ENCODE measurements at places on chromosomes 2 and 18.

DNA sequence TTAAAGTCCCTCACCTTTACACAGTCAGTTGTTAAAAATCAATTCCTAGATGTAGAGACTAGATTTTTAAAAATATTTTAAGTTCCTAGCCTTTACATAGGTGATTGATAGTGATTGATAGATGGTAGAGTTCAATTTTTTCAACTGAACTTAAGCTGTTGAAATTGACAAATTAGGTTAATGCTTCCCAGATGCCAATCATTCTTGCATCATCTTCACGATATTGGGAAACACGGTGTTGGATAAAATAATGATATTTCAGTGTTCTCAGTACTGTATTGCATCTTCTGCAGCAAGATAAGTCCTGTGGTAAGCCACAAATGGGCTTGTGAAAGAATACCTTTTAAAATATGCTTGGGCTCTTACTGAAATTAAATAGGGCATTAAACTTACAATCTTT is 667.6 kb downstream of the STK39 start:
- H3K4me1 ChIP-seq, result no peaks in the 10 kb centered on the region
- no peak overlapping the region for H3K27ac ChIP-seq
- H3K4me3 ChIP-seq, result no peak overlapping the region

DNA sequence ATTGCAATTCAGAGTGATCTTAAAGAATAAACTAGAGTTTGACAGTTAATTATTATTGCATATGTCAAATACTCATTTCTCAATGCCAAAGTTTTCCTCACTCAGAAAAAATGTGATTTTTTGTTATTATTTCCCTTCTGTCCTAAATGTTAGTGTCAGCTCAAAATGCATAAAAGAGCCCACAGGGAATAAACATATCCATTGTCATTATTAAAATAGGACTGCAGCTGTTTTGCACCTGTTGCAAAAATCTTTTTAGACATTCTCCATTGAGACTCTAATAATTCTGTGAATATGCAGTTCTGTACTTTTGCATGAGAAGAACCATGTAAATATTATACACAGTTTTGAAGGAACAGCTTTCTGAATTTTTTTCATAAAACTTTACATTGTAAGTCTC is 540.0 kb upstream of the SLC39A10 start:
- H3K36me3 ChIP-seq, result no peaks in the 10 kb centered on the region
- H3K27ac ChIP-seq, result no peak overlapping the region
- no peak for DNase-seq
- no peaks in the 10 kb centered on the region for H3K4me1 ChIP-seq
- H3K4me3 ChIP-seq, result no peak overlapping the region

DNA sequence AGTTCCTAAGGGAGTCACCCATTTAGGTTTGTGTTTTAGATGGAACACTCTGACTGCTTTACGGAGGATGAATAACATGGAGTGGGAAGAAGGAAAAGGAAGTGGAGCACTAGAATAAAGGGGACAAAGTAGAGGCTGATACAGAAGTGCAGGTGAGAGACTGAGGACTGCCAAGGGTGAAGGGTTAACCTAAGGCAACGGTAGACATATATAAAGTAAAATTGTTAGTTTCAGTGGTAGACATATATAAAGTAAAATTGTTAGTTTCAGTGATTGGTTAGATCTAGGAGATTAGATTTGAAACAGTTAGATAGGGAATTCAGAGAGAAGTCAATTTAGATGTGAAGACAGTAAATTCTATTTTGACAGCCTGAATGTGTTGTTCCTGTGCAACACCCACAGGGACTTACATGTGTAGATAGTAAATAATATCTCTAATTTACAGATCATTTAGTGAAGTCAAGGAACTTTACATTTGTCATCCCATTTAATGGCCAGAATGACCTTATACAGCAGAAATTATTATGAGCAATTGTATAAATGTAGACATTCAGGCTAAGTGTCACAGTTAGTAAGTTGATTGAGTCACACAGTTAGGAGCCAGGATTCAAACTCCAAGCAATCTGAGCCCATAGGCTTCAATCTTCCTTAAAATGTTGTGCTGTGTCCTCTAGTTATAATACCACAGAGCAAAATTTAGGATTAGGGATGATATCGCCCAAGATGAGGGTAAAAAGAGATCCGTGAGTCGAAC is 270.8 kb upstream of the UBE2E3 start:
- no peak for DNase-seq
- peaks cover 4% of the 10 kb centered on the region for H3K4me1 ChIP-seq
- H3K27me3 ChIP-seq, result no peaks in the 10 kb centered on the region

DNA sequence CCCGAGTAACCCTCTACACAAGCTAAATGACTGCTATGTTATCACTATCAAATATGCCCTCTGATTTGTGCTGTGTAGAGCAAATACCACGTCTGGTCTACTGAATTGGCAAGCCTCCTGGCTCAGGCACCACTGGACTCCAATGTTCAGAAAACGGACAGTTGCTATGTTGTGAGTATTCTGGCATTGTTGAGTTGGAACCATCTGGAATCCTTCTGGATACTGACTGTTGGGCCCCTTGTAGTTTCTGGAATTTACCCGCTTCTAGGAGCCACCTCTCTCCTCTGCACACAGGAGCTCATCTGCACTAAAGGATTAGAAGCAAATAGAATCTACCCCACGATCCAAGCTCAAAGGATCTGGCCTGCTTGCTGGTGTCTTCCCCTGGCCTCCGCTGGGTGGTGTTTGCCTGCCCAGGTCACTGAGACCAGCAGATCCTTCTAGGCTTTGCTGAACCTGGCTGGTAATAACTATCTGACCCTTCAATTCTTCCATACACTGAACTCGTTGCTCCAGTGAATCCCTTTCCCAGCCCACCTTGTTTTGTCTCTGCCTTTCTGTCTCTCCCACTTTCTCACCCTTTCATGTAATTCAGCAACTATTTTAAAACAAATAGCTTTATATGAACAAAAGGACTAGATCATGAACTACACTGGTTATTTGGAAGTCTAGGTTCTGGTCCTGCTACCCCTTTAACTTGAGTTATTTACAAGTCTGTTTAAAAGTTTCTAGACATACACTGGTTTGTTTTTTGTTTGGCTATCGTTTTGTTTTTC is 2.1 kb upstream of the HAAO start:
- no peak for DNase-seq
- H3K27ac ChIP-seq, result no peak overlapping the region
- peaks cover 4% of the 10 kb centered on the region for H3K4me1 ChIP-seq

- H3K4me1 ChIP-seq, result no peaks in the 10 kb centered on the region
- no peaks in the 10 kb centered on the region for H3K36me3 ChIP-seq
- no peak overlapping the region for H3K27ac ChIP-seq
- no peaks in the 10 kb centered on the region for H3K27me3 ChIP-seq
- peak; percentile 60 for DNase-seq
Measured at GRCh38 chr2:177572236-177572671, 179.7 kb downstream of the AGPS start.

- H3K27ac ChIP-seq, result no peak overlapping the region
- H3K4me3 ChIP-seq, result no peak overlapping the region
Measured at GRCh38 chr2:18346344-18346743, 214.1 kb downstream of the RDH14 start.

DNA sequence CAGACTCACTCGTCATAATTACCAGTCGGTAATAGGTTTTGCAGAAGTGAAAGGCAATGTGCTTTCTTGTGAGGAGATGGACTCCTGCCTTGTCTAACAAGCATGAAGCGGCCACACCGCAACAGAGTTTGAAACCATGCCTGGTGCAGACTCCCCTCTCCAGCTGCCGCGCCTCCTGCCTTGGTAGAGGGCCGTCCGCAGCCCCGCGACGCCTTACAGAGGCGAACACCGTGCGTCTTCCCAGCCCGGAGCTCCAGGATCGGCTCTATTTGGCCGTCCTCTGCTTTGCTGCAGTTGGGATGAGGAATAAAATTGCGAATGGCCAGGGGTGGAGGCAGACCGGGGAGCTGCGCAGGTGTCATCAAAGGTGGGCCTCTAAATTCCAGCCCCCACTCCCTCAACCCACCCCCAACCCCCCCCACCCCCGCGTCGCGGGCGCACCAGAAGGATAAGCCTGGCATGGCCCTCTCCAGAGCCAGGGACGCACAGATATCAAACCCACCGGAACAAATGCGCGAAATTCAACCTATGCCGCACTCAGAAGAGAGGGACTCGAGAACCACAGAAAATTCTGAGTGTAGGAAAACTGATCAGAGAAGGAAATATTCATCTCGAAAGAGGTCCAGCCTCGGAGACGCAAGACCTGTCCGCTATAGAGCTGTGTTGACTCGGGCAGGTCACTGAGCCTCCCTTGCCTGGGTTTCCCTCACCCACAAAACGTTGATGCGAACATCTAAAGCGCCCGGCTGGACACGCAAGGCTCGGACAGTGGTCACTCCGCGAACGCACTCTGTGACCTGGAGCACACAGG is 1.1 kb downstream of the TRABD2A start:
- H3K27ac ChIP-seq, result no peak overlapping the region
- H3K36me3 ChIP-seq, result no peaks in the 10 kb centered on the region
- no peak for DNase-seq
- H3K4me3 ChIP-seq, result peak overlapping the region; percentile 24
- H3K4me1 ChIP-seq, result peaks cover 21% of the 10 kb centered on the region
- peaks cover 30% of the 10 kb centered on the region for H3K27me3 ChIP-seq

DNA sequence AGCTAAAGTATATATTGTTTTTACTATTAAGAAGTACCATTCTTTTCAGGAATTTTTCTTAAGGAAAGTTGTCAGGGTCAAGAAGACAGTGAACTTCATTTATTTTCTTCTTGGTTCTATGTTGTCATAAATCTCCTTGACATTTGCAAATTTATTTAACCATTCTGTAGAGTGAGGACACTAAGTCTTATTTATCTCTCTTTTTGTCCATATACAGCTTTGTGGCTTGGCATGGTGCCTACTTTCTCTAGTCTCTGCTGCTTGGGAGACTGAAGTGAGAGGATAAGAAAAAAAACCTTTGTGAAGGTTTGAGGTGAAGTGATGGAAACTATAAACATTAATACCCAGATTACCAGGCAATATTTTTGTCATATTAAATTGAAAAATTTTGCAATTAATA is 1389.4 kb downstream of the SUCLG1 start:
- H3K4me1 ChIP-seq, result no peaks in the 10 kb centered on the region
- H3K27ac ChIP-seq, result no peak overlapping the region
- H3K4me3 ChIP-seq, result no peak overlapping the region
- no peaks in the 10 kb centered on the region for H3K36me3 ChIP-seq
- DNase-seq, result peak; percentile 39
- no peaks in the 10 kb centered on the region for H3K27me3 ChIP-seq

GRCh38 chr2:177537636-177538035 is 145.1 kb downstream of the AGPS start:
- H3K27ac ChIP-seq, result no peak overlapping the region
- H3K36me3 ChIP-seq, result peaks cover 3% of the 10 kb centered on the region
- peaks cover 2% of the 10 kb centered on the region for H3K4me1 ChIP-seq
- no peaks in the 10 kb centered on the region for H3K27me3 ChIP-seq
- no peak for DNase-seq
- H3K4me3 ChIP-seq, result no peak overlapping the region

DNA sequence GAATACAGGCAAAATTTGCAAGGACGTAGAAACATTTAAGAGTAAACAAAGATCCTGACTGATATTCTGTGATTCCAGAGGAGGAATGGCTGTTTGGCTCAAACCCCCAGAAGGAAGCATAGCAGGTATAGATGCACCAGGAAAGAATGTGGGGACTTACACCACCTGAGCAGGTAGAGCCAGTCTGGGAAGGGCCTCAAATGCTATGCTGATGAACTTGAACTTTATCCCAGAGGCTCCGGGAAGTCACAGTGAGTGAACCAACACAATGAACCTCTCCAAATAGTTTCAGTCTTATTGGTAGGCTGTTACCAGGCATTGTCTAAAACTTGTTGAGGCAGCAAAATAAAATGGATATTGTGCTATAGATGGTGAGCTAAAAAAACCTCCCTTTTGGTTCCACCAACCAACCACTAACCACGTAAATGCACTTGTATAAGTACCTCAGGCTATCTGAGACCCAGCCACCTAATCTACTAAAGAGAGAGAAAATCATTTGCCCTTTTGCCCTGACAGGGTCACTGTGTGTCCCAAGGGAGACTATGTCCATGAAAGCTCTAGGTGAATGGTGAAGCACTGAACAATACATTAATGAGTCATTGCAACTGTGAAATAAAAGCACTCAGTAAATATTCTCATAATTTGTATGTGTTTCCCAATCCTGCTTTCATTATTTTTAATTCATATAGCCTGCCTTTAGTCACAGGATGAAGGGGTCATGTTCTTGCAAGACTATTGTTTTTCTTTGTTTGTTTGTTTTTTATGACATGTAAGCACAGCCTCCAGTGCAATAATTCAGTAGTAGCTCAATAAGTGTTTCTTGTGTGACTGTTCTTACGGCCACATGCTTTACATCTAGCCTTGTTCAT is 911.6 kb downstream of the EPHA4 start:
- no peaks in the 10 kb centered on the region for H3K36me3 ChIP-seq
- H3K27ac ChIP-seq, result no peak overlapping the region

DNA sequence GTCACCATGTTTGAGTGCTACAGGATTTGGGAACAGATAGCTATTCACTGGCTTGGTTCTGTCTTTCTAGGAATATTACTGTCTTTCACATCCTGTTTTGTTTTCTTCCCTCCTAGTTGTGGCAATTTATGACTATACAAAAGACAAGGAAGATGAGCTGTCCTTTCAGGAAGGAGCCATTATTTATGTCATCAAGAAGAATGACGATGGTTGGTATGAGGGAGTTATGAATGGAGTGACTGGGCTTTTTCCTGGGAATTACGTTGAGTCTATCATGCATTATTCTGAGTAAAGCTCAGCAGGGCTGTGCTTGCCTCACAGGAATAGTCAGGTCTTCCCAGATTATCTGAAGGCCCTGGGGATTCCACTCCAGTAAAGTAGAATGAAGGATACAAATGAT is 98.9 kb downstream of the ABI2 start:
- no peak overlapping the region for H3K27ac ChIP-seq
- peaks cover 13% of the 10 kb centered on the region for H3K36me3 ChIP-seq
- peak; percentile 30 for DNase-seq
- no peaks in the 10 kb centered on the region for H3K4me1 ChIP-seq

DNA sequence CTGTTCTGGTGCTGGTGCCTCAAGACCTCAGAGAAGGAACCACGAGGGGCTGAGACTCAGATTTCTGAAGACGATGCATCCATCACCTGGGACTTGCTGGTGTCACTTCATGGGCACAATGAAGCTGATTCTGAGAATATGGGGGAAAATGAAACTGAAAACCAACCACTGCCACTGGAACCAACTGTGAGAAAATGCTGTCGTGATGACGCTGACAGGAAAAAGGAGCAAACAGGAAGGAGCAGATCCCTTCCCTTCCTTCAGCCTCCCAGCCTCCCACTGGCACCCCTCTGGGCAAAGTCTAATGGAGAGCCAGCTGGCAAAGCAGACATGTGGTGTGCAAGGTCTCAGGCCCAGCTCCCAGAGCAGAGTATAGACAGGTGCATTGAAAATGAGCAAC is 109.7 kb downstream of the FOXI3 start:
- H3K27me3 ChIP-seq, result no peaks in the 10 kb centered on the region
- no peaks in the 10 kb centered on the region for H3K4me1 ChIP-seq
- H3K4me3 ChIP-seq, result no peak overlapping the region
- no peaks in the 10 kb centered on the region for H3K36me3 ChIP-seq
- no peak for DNase-seq

DNA sequence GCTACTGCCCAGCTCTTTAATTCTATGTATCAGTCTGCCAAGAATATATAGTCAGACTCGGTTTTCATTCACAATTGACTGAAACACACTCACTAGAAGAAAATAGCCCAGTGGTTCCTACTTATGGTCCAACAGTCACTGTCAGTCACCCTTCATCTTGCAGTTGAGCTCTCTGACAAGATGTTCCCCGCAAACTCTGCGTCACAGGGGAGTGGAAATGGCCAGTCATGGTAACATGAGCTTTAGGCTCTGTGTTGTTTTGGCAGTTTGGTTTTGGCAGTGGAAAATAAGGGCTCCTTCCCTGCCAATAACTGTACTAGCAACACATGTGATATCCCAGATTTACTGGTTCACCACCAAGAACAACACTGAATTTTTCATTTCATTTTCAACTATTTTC is 122.5 kb downstream of the PRPF40A start:
- no peak overlapping the region for H3K4me3 ChIP-seq
- no peaks in the 10 kb centered on the region for H3K36me3 ChIP-seq
- H3K4me1 ChIP-seq, result no peaks in the 10 kb centered on the region
- no peaks in the 10 kb centered on the region for H3K27me3 ChIP-seq
